ENCODE measurements at places on chromosomes 5 and 9.

GRCh38 chr5:75169516-75169915 lies 67.2 kb downstream of the ANKRD31 start:
- no peak for DNase-seq

DNA sequence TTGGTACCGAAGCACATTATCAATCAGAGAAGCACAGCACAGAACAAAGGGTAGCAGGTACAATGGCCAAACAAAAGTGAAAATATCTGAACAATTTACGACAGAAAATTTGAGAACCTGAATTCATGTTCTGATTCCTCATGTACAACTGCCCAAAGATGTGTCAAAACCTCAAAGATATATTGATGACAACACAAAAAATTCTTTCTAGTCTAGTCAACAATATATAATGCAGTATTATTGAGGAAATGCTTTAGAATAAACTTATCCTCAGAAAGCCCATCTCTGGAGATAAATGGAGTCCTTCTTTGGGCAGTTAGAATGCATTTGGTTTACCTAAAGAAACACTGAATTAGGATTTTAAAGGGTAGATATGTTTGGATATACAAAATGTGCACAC lies 6.8 kb upstream of the SMARCA2 start:
- DNase-seq: no peak

- DNase-seq: no peak
These were observed 233.0 kb upstream of the SGCD start for GRCh38 chr5:156094001-156094400.

DNA sequence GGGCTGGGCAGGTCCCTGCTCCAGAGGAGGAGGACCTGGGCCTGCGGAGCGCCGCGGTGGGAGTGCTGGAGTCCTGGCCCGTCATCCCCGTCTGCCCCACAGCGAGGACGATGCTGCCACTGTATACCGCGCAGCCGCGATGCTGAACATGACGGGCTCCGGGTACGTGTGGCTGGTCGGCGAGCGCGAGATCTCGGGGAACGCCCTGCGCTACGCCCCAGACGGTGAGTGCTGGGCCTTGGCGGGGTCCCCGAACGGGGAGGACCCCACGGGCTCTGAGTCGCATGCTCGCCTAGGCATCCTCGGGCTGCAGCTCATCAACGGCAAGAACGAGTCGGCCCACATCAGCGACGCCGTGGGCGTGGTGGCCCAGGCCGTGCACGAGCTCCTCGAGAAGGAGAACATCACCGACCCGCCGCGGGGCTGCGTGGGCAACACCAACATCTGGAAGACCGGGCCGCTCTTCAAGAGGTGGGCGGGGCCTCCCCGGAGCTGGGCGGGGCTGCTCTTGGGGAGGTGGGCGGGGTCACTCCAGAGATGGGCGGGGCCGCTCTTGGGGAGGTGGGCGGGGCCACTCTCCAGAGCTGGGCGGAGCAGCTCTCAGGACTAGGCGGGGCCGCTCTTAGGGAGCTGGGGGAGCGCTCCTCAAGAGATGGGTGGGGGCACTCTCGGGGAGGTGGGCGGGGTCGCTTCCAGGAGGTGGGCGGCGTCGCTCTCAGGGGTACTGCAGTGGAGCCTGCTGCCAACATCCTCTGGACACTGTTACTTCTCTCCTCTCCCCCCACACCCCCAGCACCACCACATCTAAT lies 13.1 kb downstream of the LRRC26 start:
- DNase-seq: no peak

DNA sequence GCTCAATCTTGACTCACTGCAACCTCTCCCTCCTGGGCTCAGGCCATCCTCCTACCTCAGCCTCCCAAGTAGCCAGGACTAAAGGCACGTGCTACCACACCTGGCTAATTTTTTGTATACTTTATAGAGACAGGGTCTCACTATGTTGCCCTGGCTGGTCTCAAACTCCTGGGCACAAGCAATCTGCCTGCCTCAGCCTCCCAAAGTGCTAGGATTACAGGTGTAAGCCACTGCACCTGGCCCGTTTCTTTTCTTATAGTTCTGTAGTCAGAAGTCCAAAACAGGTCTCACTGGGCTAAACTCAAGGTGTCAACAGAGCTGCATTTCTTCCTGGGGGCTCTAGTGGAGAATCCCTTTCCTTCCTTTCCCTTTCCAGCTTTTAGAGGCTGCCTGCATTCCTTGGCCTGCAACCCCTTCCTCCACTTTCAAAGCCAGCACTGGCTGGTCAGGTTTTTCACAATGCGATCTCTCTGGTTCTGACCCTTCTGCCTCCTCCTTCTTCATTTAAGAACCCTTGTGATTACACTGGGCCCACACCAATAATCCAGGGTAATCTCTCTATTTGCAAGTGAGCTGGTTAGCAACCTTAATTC lies 16.3 kb downstream of the IRF1 start:
- DNase-seq: no peak

DNA sequence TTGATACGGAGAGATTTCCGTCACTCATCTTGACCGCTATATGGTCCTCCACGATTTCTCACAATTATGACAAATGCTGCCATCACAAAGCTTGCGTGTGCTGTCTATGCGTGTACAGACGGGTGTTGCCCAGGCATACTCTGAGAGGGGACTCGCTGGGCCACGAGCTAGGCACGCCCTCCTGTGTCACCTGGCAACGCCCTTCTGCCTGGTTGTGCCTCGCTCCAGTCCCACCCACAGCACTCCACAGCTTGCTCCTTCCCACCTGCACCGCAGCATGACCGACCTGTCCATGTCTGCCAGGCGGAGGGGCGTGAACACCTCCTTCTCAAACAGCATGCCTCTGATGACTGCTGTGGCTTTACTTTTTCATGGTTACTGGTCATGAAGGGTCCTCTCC lies 55.6 kb downstream of the CAMSAP1 start:
- peak; percentile 24 for DNase-seq

DNA sequence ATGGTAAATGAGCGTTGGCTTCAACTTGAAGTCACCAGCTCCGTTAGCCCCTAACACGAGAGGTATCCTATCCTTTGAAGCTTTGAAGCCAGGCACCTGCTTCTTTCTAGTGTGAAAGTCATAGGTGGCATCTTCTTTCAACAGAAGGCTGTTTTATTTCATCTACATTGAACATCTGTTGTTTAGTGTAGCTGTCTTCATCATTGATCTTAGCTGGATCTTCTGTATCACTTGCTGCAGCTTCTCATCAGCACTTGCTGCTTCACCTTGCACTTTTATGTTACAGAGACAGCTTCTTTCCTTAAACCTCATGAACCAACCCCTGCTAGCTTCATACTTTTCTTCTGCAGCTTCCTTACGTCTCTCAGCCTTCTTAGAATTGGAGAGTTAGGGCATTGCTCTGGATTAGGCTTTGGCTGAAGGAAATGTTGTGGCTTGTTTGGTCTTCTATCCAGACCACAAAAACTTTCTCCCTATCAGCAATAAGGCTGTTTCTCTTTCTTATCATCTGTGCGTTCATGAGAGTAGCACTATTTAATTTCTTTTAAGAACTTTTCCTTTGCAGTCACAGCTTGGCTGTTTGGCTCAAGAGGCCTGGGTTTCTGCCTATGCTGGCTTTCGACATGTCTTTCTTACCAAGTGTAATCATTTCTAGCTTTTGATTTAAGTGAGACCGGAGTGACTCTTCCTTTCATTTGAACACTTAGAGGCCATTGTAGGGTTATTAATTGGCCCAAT lies 47.2 kb downstream of the PCSK5 start:
- DNase-seq: no peak

GRCh38 chr9:85744480-85744879 lies 2.7 kb upstream of the AGTPBP1 start:
- DNase-seq: no peak

- DNase-seq: no peak
These were observed 68.6 kb upstream of the STARD4 start for GRCh38 chr5:111580956-111581355.

- peak; percentile 16 for DNase-seq
These were observed 84.1 kb downstream of the SNX18 start for GRCh38 chr5:54601411-54602230.

- DNase-seq: peak; percentile 16
These were observed 28.8 kb downstream of the ALG2 start for GRCh38 chr9:99192786-99193465.

DNA sequence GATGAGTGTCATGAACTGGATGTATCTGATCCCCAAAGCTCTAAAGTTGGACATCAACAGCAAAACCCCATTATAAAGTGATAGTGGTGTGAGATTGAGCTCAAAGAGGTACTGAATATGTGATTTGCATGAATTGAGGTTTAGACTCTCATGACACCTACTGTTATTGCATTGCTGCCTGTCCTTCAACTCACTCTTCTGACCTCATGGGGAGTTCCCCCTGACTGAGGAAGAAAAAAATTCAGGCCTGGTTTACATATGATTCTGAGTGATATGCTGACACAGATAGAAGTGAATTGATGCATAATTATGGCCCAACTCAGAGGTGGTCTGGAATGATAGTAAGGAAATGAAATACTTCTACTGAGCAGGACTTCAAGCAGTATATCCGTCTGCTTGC lies 76.2 kb upstream of the CHD1 start:
- peak; percentile 26 for DNase-seq

- peak; percentile 17 for DNase-seq
These were observed 42.0 kb downstream of the ACO1 start for GRCh38 chr9:32426278-32426939.

- DNase-seq: no peak
These were observed 94.5 kb upstream of the LIFR start for GRCh38 chr5:38650946-38651345.
